HT1080 (cell line): ENCODE measurements at places on chromosomes 7 and 10.

DNA sequence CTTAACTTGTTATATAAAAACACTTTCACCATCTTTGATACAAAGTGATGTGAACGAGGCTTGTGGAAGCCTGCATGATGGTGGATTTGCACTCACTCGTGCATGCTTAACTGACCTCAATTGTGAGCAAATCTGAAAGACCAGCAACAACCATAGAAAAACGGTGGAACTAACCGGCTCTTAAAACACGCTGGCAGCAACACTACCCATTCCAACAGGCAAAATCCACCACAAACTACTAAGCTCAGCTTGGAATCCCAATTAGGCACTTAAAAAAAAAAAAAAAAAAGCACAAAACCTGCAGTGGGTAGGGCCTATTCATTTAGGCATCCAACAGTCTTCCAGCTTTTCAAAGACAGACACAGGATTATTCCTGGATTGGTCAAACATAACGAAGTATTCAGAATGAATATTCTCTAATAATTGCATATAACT is 1.8 kb downstream of the GDI2 start:
- peak; percentile 64 for DNase-seq

GRCh38 chr7:64045301-64046040 is at the start of gene ZNF727:
TSS of gene ZNF727 (plus strand) at chr7:64045434. CDS start at chr7:64045622, 188 bp downstream.
- DNase-seq: no peak

DNA sequence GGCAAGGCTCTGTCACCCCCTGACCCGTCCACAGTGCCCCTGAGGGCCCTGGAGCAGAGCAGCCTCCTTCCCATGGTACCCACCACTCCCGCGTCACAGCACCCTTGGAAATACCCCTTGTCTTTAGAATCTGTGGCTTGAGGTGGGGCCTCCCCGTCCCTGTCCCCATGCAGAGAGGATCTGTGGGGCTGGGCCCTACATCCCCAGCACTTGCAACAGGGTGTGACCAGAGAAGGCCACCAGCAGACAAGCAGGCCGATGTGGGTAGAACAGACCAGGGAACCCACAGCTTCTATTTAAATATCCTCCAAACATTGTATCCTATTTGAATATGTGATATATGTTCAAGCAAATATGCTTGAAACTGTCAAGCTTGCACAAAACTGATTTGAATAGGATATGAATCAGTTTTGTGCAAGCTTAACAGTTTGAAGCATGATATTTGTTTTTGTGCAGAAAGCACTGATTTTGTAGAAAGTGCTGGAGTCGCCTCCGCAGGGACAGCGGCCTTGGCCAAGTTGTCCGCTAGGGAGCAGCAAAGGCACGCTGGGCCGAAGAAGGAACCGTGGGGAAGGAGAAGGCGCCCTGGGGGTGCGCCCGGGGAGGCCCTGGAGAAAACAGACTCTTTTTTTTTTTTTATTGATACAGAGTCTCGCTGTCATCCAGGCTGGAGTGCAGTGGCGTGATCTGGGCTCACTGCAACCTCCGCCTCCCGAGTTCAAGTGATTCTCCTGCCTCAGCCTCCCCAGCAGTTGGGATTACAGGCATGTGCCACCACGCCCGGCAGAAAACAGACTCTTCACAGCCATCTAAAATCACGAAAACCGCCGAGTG is 2.2 kb downstream of the CFAP46 start:
- DNase-seq: peak; percentile 48

- DNase-seq: no peak
Observed at GRCh38 chr7:24912424-24912823, 67.6 kb downstream of the OSBPL3 start.

GRCh38 chr7:19069842-19070241 is 47.6 kb downstream of the TWIST1 start:
- peak; percentile 24 for DNase-seq

GRCh38 chr7:70241536-70242175 is 643.4 kb downstream of the AUTS2 start:
- no peak for DNase-seq

- DNase-seq: no peak
Observed at GRCh38 chr7:120609136-120609753, 248.7 kb downstream of the TSPAN12 start.

DNA sequence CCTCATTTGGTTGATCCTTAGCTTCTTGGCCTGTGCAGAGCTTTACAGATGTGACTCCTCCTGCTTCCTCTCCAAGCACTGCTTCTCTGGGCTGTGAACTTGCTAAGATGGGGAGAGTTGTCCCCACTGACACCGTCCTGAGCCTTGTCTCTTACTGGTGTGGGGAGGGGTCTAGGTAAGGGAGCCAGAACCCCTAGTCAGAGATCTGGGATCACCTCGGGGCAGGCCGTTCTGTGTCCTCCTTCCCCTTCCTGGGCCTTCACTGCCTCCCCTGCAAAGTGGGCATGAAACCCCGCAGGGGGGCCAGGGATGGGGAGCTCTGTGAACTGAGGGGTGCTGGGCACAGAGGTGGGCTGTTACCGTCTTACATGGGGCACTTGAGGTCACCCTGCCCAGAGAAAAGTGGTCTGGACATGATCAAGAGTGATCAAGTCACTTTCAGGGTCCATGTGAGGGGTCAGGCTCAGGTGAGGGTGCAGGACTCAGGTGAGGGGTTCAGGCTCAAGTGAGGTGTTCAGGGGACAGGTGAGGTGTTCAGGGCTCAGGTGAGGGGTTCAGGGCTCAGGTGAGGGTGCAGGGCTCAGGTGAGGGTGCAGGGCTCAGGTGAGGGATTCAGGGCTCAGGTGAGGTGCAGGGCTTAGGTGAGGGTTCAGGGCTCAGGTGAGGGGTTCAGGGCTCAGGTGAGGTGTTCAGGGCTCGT is 86.2 kb downstream of the ADCY1 start:
- no peak for DNase-seq

DNA sequence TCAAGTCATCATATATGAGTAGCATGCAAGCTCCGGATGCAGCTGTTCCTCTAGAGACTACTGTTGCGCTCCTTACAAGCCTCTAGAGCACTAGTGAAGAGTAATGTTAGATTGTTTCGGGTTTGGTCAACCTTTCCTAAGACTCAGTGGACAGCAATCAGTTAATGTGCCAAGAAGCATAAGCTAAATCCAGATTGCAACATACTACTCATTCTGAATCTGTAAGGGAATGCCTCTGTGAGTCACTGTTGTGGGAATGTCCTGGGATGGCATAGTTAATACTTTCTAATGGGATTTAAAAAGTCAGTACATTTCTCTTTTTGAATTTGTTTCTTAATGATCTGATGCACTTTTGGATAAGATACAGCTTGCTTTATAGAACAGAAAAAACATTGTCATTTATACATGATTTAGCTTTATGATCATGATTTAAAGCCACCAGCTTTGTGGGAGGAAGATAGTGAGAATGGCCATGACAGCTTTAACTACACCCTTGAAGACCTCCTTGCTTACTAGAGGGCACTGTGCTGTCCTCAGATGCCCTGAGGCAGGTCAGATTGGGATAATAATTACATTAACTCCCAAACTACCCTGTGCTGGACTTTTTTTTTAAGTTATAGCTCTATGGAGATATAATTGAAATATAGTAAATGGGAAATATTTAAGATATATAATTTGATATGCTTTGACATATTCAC is 138.4 kb downstream of the SDK1 start:
- DNase-seq: peak; percentile 94

- peak; percentile 23 for DNase-seq
Observed at GRCh38 chr10:131126321-131127137, 185.0 kb downstream of the TCERG1L start.
